ENCODE measurements at places on chromosomes 2 and 18.

DNA sequence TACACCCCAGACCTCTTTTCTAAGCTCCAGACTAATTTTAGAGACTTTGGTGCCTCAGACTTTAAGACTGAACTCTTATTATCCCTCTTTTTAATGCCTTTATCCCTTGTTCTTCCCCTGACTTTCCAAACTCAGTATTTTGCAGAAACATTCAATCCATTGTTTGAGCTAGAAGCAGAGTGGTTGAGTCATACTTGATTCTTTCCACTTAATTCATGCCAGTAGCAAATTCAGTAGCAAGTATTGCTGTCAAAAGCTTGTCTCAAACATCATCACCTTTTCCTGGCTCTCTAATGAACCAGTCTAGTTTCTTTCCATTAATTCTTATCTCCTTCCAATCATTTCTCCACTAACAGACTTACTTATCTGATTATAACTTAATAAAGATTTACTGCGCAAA, 699.7 kb upstream of the ZNF804A start:
- no peak for DNase-seq

DNA sequence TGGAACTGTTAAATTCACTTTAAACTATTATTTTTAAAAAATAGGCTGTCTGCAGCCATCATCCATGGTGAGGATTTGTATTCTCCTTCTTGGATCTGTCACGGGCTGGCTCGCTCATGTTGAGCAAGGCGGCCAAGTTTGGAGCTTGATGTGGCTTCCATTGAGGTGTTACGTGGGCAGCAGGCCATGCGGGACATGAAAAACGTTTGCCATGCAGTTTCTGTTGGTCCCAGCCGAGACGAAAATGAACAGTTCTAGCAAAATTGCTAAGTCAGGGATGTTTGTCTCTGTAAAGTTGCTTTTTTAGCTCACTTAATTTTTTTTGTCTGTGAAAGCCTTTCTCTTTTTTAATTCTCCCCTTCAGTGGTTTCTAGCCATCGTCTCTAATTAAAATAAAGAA, 70.2 kb upstream of the MGAT5 start:
- no peak for DNase-seq

GRCh38 chr2:36562973-36563532, 34.9 kb downstream of the FEZ2 start:
- DNase-seq = no peak

- no peak for DNase-seq
Observed at GRCh38 chr18:23270986-23271680, 135.8 kb downstream of the CABLES1 start.

GRCh38 chr18:9403795-9404564, 69.4 kb downstream of the TWSG1 start:
- no peak for DNase-seq

DNA sequence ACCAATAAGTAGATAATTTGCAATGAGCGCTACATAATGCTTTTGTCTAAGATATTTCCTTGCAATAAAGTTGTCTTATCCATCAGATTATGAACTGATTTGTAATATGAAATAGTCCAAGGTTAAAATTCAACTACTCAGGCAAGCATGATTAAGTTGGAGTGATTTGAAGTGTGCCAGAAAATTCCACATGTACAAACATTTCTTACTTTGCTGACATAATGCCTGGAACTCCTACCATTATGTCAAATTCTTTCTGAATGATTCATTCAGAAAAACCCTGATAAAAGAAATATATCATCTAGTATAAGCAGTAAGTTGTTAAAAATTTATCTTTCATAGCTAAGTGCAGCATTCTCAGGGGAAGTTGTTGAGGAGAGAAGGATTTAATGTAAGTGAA, 87.3 kb downstream of the CBLN2 start:
- DNase-seq = no peak

DNA sequence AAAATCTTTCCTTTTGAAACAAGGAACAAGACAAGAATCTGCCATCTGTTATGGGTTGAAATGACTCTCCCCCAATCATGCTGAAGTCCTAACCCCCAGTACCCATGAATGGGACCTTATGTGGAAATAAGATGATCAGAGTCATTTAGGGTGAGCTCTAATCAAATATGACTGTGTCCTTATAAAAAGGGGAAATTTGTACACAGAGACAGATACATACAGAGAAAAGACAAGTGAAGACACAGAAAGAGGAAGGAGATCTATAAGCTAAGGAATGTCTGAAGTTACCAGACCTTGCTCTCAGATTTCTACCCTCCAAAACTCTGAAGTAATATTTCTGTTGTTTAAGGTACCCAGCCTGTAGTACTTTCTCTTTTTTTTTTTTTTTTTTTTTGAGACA, 15.7 kb downstream of the TGFBRAP1 start:
- DNase-seq = no peak

GRCh38 chr2:217727801-217728200, 275.0 kb downstream of the TNS1 start:
- no peak for DNase-seq

- DNase-seq = no peak
Observed at GRCh38 chr2:8740136-8740535, 58.3 kb downstream of the ID2 start.

- no peak for DNase-seq
Observed at GRCh38 chr2:134292514-134292913, 38.6 kb downstream of the MGAT5 start.

GRCh38 chr2:46275995-46276394, 21.2 kb upstream of the EPAS1 start:
- no peak for DNase-seq

- no peak for DNase-seq
Observed at GRCh38 chr18:69840445-69840844, 107.2 kb downstream of the CD226 start.

DNA sequence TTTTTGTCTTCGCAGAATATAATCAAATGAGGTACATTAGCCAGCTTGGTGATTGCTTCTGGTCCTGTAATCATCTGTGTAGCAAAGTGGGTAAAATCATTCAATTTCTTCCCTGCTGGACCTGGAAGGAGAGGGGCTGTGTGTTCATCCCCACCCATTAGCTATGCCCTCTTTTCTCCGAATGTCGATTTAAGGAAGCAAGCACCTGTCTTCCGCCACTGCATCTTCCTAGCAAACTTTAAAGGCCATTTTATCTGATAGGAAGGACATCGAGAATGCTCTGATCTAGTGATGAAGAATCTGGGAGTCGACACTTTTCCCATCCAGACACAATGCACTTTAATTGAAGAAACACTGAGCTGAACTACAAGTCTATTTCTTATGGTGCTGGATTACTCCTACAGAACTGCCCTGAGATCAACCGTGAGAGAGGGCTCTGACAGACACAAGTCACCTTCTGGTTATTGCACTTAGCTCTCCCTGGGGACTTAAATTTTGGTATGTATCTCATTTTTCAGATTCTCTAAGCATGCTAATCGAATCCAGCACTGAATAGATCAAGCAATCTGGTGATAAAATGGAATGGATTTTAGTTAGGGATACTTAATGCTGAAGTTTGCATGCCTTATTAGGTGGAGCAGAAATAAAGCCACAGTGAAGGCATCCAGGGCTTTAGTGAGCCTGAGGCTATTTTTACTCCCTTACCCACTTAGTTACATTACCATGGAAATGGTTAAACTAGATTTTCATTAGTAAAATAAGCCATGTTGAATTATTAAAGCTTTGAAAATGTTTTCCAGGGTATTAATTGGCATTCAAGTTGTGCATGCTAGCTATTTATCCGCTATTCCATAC, 1.3 kb downstream of the NYAP2 start:
- no peak for DNase-seq

DNA sequence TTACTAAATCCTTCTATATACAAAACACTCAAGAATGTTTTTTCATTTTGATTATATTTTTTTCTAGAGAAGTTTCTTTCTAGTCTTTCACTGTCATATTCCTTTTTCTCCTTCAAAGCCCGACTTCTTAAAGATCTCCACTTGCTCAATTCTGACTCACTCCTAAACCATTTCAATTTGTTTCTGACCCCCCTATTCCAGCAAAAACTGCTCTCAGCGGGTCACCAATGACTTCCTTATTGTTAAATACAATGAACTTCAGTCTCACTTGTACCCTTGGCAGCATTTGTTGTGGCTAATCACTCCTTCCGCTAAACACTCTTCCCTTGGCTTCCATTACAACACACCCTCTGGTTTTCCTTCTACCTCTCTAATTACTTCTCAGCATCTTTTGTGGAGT, 111.1 kb upstream of the RBBP8 start:
- no peak for DNase-seq
